Activated CD4-positive, alpha-beta T cell treated with anti-CD3 and anti-CD28 coated beads, Interleukin-2, amount 10 ng/mL, durations not matched to agents 24 days and 14 days (primary cell): ENCODE measurements at places on chromosomes 7 and 10. TPM values are rescaled to one million over a fixed set of nuclear protein-coding genes. Genes with fewer than 3 reads are reported as not detected.

MSMB gene
- not detected in 2 replicates for total RNA-seq

EVX1 gene
- not detected in 2 replicates for total RNA-seq

RADIL gene
- total RNA-seq: 0.14 and 0.26 TPM in 2 replicates

WASHC2C gene
- 22.0 and 27.1 TPM in 2 replicates for total RNA-seq

RBP3 gene
- not detected in 2 replicates for total RNA-seq

TYW1B gene
- total RNA-seq: 3.3 and 4.2 TPM in 2 replicates

KCNMA1 gene
- total RNA-seq: not detected in 2 replicates

PPIF gene
- total RNA-seq: 157 and 161 TPM in 2 replicates
